ENCODE measurements at places on chromosomes 4 and X.

DNA sequence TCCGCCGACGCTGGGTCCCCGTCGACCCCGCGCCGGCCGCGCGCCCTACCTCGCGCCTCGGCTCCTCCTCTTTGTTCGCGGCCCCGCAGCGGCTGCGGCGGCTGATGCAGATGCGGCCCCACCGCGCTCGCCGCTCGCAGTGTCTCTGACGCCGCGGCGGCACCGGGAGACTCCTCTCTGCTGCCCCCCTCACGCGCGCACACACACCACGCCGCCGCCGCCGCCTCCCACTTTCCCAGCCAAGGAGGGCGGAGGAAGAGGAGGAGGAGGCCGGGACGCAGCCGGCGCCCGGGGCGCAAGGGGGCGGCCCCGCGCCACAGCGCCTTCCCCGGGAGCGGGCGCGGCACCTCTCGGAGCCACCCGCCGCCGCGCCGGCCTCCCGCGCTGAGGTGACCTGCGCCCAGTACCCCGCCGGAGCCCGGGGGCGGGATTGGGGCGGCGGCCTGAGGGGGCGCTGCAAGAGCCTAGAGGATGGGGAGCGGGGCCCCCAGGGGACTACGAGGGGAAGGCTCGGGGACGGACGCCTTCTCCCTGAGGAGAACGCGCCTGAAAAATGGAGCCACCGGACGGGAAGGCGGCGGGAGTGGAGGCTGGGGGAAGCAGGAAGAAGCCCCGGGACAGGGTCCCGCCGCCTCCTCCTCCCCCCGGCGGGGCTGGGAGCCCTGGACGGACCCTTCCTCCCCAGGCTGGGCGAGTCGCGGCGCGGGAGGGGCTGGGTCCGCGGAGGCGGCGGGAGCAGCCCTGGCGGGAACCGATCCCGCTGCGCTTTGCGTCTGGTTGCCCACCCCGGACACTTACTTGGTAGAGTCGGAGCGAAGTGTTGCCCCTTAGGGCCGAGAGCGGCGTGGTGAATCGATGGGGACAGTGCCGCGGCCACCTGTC lies at the start of gene SH3RF1:
Gene SH3RF1 (minus strand): TSS at position 147 of the 882 bp plus-strand sequence. CDS start 1,744 bp downstream, outside the sequence.
- DNase-seq = peak; percentile 73

DNA sequence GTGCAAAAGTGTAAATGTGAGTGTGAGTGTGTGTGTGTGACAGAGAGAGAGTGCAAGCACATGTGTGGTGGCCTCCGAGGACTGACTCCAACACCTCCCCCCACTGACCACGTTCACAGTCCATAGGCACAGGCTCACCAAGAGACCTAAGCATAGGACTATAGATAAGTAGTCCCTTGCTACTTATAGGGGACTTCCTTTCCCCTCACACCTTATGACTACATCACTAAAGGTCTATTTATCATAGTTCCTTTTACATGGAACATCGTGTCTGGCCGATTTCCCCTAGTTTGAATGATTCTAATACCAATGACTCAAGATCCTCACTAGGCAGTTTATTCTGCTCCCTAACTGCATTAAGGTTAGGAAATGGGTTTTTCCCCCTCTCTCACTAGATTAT lies 17.8 kb downstream of the FRMPD3 start:
- DNase-seq = no peak

GRCh38 chrX:134671294-134671693 lies 13.0 kb upstream of the PLAC1 start:
- DNase-seq = no peak

DNA sequence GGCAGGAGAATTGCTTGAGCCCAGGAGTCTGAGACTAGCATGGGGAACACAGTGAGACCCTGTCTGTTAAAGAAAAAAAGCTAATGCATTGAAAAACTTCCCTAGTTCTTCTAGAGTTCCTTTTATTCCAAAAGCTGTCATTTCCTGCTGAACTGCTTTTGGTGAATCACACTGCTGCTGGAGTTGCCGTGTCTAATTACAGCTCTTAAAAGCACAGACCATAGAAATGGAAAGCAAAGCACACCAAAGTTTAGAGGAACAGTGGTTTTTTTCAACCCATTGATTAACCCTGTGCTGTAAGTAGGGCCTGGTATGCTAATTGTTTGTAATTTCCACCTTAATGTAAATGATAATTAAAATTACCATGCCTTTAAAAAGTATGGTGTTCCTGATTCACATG lies 52.4 kb downstream of the SEPTIN11 start:
- DNase-seq = no peak

GRCh38 chr4:98908182-98908581 lies 20.8 kb downstream of the EIF4E start:
- no peak for DNase-seq

- DNase-seq = no peak
Measured at GRCh38 chrX:133541021-133541420, 125.7 kb upstream of the GPC4 start.

Data from fibroblast of skin of left biceps (primary cell).